ENCODE measurements at places on chromosomes 13 and 19.

DNA sequence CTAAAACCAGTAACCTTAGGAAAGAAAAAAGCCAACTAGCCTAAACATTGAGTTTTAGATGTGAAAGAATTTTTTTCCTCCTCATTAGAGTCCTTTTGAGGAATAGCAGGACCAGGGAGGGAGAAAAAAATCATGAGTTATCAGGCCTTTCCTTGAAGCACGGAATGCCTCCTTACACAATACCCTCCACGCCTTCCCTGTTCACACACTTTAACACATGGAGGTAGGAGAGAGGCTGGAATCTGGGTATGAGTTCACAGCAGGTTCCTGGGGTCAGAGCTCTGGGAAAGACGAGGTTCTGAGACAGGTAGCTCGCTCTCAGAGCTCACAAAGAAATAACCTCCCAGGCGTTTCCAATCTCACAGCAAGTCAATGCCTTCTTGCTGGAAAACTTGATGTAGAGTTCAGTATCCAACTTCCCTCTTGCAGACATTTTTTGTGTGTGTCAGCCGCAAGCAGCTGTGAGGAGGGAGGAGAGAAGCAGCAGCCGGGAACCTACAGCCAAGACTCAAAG is 716 bp downstream of the ZNF573 start:
- peak overlapping the region; percentile 98 for H3K4me3 ChIP-seq
- no peaks in the 10 kb centered on the region for H3K27me3 ChIP-seq

DNA sequence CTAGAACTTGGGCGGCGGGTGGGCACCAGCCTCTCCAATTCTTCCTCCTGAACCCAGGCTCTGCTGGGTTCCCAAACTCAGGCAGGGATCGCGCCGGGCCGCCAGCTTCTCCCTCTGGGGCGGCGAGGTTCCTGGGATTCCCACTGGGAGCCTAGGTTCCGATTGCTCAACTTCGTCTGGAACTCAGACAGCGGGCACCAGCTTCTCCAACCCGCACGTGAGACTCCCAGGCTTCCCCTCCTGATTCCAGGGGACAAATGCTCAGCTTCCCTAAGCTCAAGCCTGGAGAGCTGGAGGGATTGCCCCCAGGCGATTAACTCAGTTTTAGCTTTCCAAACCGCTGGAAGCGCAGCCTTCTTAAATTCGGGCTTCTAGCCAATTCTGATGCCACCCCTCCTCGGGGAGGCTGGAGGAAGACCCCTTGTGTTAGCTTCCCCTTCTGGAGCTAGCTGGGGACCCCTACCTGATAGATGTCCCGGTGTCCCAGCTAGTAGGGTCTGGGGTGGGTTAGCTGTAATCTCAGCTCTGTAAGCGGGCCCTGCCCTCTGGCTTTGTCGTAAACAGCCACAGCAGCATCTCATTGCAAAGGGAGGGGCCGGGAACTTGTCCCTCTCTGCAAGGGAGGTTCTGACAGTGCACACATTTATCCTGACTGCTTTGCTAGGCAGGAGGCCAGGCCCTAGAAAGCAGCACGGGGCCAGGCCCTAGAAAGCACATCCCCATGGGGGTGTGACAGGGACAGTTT is 671 bp downstream of the MCOLN1 start:
- no peak for DNase-seq
- peak overlapping the region; percentile 70 for H3K4me3 ChIP-seq
- H3K27ac ChIP-seq = peak overlapping the region; percentile 81
- H3K36me3 ChIP-seq = no peaks in the 10 kb centered on the region
- no peaks in the 10 kb centered on the region for H3K27me3 ChIP-seq

DNA sequence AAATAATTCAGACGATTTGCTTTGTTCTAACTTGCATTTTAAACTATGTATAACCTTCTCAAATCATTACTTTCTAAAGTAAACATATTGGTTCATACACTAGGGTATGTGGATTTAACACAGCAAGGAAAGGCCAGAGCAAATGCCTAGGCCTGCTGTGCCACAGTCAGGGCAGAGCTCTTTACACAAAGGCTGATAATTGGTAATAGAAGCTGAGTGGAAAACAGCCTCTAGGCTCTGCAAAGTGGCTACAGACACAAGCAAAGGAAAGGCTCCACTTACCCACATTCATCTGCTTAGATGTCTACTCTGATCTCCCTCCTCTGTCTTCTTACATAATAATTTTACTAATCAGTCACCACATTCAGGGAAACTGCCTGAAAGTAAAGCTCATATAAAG is 382.9 kb downstream of the OLFM4 start:
- H3K27ac ChIP-seq = no peak overlapping the region
- no peaks in the 10 kb centered on the region for H3K36me3 ChIP-seq
- H3K4me3 ChIP-seq = no peak overlapping the region
- H3K27me3 ChIP-seq = no peaks in the 10 kb centered on the region
- DNase-seq = no peak

- no peak for DNase-seq
- no peaks in the 10 kb centered on the region for H3K4me1 ChIP-seq
- H3K36me3 ChIP-seq = peaks cover 9% of the 10 kb centered on the region
These were observed 222.1 kb upstream of the OBI1 start for GRCh38 chr13:78881054-78881453.

DNA sequence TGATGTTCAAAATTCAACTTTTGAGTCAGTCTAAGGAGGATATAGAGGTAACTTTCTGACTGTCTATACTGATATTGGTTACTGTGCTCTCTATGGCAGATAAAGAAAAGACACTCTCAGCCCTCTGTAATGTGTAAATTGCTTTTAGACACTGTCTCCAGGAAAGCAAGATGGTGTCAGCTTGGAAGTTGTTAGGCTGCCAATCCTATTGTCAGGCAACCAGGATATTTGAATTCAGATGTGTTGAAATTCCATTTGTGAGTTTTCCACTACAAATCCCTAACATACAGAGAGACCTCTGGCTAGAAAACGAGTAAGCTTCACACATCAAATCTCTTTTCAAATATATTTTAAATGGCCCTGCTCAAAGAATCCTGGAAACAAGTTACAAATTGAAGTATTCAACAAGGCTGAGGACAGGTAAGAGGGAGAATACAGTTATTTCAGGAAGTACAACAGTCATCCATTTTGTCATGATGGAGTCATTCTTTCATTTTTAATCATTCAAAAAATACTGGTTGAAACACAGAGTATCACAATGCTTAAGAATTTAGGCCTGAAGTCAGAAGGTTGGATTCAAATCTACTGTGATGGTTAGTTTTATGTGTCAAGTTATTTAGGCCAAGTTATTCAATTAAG is 312.0 kb downstream of the OLFM4 start:
- no peak overlapping the region for H3K4me3 ChIP-seq
- no peak for DNase-seq
- no peaks in the 10 kb centered on the region for H3K4me1 ChIP-seq
- H3K27ac ChIP-seq = no peak overlapping the region
- no peaks in the 10 kb centered on the region for H3K36me3 ChIP-seq
- H3K27me3 ChIP-seq = no peaks in the 10 kb centered on the region

- H3K27me3 ChIP-seq = peaks cover 74% of the 10 kb centered on the region
- no peak for DNase-seq
- no peaks in the 10 kb centered on the region for H3K4me1 ChIP-seq
- H3K4me3 ChIP-seq = no peak overlapping the region
- no peaks in the 10 kb centered on the region for H3K36me3 ChIP-seq
These were observed 850 bp upstream of the KLK11 start for GRCh38 chr19:51027126-51027806.

GRCh38 chr19:3404324-3405260 is 38.2 kb downstream of the NFIC start:
- no peak overlapping the region for H3K27ac ChIP-seq
- H3K4me3 ChIP-seq = no peak overlapping the region
- no peak for DNase-seq
- H3K36me3 ChIP-seq = peaks cover 7% of the 10 kb centered on the region

GRCh38 chr13:36082806-36083205 is 48.4 kb downstream of the DCLK1 start:
- no peaks in the 10 kb centered on the region for H3K27me3 ChIP-seq
- no peak for DNase-seq
- no peak overlapping the region for H3K27ac ChIP-seq
- H3K4me3 ChIP-seq = no peak overlapping the region
- no peaks in the 10 kb centered on the region for H3K4me1 ChIP-seq
- no peaks in the 10 kb centered on the region for H3K36me3 ChIP-seq
